HT1080 (cell line): ENCODE measurements at places on chromosomes 7 and 10. TPM values are rescaled to one million over a fixed set of nuclear protein-coding genes. Genes with fewer than 3 reads are reported as not detected.

Gene SPDYE11
- total RNA-seq: not detected in 2 replicates

DNA sequence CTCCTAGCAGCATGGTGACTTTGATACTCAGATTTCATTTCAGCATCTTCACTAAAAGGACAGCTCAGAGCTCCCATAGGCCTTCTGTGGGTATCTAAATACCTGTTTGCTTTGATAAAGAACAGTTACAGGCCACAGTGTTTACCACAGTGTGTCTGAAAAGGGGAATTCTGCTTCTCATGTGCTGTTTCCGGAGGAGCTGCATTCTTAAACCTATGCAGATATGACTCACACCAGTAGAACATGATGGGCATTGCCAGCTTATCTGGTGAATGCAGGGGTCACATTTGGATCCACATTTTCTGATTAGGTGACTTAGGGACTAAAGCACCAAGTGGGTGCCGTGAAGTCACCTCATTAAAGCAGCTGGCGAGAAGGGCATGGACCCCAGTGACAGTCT is 52.6 kb downstream of the TRRAP start:
- peak; percentile 17 for DNase-seq

GRCh38 chr10:80204677-80205476 is 460 bp downstream of the ANXA11 start:
- no peak for DNase-seq

- DNase-seq: no peak
Measured at GRCh38 chr10:58892031-58892531, 284.4 kb upstream of the PHYHIPL start.

GRCh38 chr10:17768957-17769356 is 17.0 kb downstream of the TMEM236 start:
- no peak for DNase-seq

DNA sequence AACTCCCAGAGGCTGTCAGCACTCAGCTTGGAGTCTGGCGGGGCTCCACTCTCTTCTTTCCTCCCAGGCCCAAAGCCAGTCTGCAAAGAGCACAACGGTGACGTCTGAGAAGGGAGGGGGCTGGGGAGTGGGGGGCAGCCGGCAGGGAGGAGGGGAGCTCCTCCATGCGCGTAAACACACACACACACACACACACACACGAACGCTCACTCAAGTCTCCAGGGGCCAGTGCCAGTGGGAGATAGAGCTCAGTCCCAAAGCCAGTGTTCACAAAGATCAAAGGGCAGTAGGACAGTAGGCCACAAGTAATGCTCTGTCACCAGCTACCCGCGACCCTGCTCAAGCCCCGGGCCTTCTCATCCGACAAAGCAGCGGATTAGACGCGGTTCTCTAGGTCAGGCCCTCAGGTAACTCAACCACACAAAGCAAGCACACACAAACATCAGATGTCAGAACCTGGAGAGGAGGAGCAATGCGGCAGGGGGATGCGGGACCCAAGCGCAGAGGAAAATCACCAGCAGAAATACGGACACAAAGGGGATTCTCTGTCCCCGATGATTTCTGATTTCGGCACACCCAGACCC is 19.9 kb downstream of the TCAF1 start:
- DNase-seq: no peak

- no peak for DNase-seq
Measured at GRCh38 chr10:106341356-106341755, 823.1 kb downstream of the SORCS1 start.

DNA sequence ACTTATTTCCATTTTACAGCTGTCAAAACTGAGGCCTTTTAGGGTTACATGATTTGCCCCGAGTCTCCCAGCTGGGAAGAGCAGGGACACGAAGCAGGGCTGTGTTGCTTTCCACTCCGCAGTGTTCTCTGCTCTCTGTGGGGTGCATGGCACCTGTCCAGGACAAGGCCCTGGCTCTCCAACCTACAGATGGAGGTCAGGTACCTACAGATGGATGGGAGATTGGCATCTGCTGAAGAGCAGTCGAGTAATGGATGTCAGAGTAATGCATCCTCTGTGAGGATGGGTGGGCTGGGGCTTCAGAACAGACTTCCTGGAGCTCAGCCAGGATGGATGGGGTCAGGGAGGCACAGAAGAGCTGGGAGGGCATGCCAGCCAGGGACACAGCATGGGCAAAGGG is 85.0 kb downstream of the EMX2 start:
- no peak for DNase-seq

DNA sequence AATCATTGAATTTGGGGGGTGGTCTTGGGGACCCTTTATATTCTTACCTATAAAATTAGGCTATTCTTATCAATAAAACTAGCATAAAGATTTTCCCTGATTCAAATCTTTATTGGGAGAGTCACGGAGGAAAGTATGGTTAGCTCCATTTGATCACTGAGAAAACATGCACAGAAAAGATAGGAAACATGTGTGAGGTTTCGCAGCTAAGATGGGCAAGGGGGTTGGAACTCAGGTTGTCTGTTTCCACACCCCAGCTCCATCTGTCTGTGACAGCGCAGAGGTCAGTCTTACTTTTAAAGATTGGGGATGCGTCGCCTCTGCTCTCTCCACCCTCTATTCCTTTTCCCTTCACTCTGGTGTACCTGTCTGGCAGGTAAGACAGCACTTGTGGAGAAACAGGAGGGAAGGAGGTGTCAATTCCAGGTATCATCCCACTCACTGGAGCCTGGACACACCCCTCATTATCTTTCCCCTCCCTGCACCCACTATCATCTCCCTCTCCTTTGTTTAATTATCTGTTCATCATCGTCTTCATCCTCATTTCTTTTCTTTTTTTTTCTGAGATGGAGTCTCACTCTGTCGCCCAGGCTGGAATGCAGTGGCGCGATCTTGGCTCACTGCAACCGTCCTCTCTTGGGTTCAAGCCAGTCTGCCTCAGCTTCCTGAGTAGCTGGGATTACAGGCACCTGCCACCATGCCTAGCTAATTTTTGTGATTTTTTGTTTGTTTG is 2.4 kb upstream of the DENND10 start:
- no peak for DNase-seq

- no peak for DNase-seq
Measured at GRCh38 chr7:94434042-94434441, 39.3 kb downstream of the COL1A2 start.

DNA sequence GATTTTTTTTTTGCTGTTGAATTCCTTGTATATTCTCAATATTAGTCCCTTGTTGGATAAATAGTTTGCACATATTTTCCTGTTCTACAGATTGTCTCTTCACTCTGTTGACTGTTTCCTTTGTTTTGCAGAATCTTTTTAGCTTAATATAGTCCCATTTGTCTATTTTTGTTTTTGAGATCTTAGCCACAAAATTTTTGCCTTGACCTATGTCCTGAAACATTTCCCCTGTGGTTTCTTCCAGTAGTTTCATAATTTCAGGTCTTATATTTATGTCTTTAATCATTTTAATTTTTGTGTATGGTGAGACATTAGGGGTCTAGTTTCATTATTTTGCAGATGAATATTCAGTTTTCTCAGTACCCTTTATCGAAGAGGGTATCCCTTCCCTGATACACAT is 92.7 kb downstream of the LANCL2 start:
- DNase-seq: no peak

Gene MCM7
- 350 and 387 TPM in 2 replicates for total RNA-seq

DNA sequence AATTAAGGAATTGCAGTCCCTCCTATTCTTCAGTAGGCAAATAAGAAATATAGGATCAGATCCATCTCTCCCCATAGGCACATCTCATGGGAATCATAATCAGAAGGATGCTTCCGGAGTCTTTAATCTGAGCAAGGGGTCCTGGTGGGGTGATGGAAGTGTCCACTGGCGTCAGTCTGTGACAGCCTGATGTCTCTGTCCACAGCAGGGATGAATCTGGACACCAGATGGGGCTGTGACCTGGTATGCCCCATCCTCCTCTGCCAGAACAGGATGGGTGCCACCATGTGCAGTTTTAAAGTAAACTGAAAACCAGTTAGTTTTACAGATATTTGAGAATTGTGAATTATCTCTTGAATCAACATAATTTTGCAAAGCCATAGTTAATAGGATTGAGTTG is 148.7 kb downstream of the C1GALT1 start:
- no peak for DNase-seq

DNA sequence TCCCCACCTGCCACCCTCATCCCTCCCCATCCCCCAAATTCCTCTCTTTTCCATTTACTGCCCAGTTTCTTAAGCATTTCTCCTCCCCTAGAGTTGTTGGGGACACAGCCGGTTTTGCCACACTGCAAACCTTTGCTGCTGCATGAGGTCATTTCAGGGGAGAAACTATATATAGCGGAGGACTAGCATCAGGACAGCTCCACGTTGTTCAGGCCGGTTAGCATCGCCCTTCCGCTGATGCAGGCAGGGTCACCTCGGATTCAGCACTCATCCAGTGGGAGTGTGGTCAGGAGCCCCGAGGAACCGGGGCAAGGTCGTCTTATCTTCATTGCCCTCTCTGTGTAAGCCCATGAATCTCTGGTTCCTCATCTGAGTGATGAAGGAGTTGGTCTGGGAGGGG is 15.6 kb downstream of the UBTD1 start:
- no peak for DNase-seq

DNA sequence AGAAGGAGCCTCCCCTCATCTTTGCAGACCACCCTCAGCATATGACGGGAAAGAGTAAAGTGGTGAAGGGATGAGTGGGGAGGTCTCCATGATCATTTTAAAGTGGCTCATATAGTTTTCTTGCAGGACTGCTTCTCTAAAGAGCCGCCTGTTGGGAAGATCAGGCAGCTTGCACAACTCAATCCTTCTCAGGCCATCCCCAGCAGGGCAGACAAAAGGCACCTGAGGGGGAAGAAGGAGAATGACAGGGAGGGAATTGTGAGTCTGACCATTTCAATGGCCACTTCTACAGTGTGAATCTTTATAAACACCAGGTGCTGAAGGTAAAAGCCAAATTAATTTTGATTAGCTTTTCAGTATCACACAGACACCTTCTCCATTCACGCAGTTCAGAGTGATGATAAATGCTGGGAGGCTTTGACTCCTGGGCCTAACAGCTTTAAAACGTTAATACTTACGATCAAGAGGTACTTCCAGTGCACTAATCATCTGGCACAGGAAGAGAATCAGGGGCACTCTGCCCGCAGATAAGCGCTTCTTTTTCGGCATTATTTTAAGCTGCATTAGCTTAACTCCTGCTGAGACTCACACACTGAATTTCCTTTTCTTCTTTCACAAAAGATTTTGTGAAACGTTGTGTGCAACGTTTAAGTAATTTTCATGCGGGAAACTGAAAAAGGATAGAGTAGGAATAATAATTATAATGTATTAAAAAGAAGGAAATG is 109.5 kb upstream of the LAMB4 start:
- no peak for DNase-seq

Gene RUFY2
- 11.7 and 12.6 TPM in 2 replicates for total RNA-seq

Gene GPER1
- total RNA-seq: 0.84 and 1.8 TPM in 2 replicates

GRCh38 chr7:42193471-42194129 is 43.4 kb downstream of the GLI3 start:
- peak; percentile 14 for DNase-seq

Gene FAM20C
- total RNA-seq: 24.0 and 31.3 TPM in 2 replicates

GRCh38 chr10:110980807-110981206 is 61.4 kb downstream of the SHOC2 start:
- no peak for DNase-seq

DNA sequence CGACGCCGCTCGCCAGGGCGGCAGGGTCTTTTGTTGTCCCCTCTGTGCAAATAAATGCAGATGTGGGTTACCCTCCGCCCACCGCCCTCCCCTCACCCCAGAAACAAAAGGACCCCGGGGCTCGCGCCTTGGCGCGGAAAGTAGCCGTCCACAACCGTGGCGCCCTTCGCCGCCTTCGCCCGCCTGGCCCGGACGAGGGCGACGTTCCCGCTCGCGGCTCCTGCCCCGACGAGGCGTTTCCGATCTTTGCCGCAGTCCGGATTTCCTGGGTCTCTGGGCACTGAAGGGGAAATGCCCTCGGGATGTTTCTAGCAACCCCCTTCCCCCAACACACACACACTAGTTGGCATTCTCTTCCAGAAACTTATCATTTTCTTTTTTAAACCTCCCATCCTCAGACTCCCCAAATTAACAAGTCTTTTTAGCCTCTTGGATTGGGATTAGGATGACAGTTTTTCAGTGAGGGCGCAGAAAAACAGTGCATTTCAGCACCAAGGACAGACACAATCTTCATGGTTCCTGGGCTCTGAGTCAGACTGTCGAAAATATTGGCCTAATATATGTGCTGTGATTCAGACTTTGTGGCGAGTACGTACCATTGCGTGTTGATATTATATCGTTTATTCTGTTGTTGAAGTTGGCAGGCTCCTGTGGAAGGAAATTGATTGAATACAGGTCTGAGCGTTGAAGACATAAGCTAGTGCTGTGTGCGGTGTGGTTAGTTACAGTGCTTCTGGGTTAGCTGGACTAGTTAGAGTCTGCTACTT is 771 bp downstream of the PHYHIPL start:
- DNase-seq: peak; percentile 60

- DNase-seq: no peak
Measured at GRCh38 chr7:100546926-100547800, 8.2 kb downstream of the AGFG2 start.

DNA sequence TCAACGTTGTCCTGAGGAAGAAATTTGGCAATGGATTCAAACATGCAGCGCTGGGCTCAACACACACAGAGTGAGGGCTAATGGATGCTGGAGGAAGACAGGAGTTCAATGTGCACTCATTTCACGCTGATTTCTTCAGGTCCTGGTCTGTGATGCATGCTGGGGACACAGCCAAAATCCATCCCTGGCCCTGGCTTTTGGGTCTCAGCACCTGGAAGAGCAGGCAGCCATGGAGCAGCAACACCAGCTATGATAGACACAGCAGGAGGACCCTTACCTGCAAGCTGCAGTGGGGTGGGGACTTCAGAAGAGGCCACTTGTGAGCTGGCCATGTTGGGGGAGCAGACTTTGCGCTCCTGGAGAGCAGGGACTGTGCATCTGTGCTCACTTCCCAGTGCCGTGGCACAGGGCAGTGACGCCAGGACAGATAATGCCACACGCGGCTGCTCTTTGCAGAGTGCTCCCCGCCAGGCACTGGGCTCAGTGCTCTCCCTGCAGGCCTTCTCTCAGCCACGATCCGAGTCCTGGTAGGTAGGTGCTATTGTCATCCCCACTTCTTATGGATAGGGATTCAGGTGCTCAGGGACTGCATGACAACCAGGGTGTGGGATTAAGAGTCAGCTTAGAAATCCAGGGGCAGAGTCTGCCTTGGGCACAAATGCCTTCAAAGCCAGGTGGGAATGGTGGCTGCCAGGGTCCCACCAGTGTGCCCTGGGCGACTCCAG is 138.8 kb upstream of the UNC5B start:
- no peak for DNase-seq

DNA sequence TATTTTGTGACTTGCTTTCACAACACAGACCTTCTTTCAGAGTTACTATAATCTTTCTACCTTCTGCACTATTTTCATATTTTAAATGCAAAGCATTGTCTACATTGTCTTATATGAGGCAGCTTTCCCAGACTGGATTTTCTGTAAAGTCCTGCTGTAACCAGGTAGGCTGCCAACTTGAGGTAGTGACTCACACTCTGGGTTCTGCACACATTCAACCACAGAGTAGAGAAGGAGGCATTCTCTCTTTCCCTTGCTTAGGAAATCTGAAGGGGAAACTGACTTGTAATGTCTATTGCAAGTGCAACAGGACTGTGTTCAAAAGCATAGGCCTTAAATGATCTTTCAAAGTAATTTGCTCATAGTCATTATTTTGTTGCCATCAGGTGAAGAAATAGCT is 461.4 kb downstream of the GRM8 start:
- DNase-seq: peak; percentile 74
